MG63 (cell line): ENCODE measurements at places on chromosomes 7 and 10.

DNA sequence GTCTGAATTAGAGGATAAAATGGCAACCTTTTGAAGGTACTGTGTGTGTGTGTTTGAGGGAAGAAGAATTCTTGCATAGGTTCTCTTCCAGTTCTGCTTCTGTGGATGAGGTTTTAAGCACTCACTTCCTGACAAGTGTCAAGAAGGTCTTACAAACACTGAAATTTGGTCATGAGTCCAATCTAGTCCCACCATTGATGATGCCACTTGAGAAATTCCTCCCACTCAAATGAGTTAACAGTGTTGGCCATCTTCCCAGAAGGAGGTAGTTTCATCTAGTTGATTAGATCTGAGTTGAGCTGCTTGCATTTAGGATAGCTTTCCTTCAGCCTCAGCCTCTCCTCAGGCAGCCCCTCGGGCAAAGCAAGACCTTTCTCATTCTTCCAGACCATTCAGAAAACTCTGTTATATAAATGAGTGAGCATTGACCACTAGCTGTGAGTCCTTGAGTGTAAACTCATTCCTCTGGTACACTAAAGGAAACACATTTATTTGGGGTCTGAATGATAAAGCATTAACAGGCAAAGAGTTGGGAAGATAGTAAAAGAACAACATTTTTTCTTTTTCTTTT lies 189.5 kb downstream of the TRIL start:
- DNase-seq, result no peak

DNA sequence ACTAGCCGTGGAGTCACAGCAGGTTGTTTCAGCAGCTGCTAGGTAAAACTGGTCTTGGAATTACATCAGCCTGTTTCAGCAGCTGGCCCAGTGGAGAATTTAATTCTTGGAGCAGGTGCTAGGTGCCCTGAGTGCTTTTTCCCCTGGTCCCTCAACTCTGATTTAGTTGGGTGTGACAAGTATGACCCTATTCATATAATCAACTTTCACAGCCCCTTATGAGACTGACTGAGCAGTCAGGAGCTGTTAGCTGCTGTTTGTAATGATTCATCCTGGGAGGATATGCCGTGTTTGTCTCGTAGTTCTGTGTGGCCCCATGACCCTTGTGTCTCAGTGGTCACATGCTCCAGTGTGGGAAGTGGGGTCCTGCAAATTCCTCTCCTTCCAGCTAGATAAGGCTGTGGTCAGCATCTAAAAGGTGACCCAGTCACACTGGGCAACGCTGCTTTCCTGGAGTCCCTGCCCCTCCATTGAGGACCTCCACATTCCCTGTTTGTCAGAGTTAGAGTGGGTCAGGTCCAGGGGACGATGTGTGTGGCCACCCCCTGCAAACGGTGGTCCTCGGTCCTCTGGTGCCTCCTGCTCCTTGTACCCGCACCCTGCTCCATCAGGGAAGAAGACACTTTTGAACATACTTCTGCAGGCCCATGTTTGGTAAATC lies 28.3 kb downstream of the TBATA start:
- no peak for DNase-seq

- DNase-seq, result no peak
These were observed 39.7 kb downstream of the DLG5 start for GRCh38 chr10:77886795-77887355.

DNA sequence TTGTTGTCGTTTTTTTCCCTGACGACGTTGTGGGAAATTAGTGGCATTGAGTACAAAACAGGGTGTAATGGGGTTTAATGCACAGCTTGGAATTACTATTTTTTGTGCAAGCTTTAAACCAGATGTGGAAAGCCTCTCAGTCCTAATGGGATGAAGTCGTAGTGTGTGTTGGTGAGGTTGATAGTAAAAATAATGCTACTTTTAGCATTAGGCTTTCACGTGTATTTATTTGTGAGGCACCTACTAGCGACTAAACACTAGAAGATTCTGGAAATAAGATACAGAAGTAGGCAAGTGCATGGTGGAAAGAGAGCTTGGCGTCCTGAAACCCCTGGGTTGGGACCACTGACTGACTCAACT lies 588 bp upstream of the ORC5 start:
- DNase-seq, result no peak

GRCh38 chr7:75048435-75049379 lies 24.9 kb downstream of the RCC1L start:
- DNase-seq, result no peak

GRCh38 chr7:1260244-1260635 lies 27.6 kb downstream of the UNCX start:
- DNase-seq, result no peak

GRCh38 chr7:94261067-94261466 lies 133.6 kb upstream of the COL1A2 start:
- no peak for DNase-seq

- peak; percentile 94 for DNase-seq
These were observed 65.5 kb downstream of the CUX1 start for GRCh38 chr7:101882595-101883564.

DNA sequence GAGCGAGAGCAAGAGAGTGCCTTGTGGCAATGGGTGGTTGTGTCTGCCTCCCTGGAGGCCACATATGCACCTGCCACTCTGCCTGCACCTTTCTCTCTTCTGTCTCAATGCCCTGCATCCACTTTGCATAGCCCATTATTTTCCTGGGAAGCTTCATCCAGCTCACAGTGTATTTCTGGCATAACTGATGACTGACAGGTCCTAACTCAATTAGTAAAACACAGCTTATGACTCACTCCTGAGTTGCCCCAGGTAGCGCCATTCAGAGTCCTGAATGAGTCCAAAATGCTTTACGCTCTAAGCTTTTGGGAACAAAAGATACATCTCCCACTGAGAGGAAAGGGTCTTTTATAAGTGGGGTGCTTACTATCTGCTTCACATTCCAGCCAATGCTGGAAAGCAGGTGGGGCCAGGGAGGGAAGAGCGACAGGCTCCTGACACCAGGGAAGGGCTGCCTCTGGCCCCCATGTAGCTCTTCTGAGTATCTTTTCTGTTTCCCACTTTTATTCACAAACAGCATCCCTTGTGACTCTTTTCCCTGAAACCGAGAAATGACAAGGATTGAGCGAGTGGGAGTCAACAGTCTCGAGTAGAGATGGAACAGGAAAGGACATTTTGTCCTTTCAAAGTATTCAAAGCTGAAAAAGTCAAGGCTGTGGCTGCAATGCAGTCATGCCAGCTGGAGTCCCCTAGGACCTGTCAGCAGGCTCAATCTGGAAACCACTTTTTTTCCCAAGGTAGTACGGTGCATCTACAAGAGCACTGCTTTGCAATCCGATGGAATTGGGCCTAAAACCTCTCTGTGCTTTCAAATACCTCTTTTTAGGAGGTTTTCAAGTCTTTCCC lies 479.3 kb upstream of the PODXL start:
- DNase-seq, result no peak

GRCh38 chr10:21047096-21047495 lies 150.0 kb upstream of the NEBL start:
- no peak for DNase-seq

DNA sequence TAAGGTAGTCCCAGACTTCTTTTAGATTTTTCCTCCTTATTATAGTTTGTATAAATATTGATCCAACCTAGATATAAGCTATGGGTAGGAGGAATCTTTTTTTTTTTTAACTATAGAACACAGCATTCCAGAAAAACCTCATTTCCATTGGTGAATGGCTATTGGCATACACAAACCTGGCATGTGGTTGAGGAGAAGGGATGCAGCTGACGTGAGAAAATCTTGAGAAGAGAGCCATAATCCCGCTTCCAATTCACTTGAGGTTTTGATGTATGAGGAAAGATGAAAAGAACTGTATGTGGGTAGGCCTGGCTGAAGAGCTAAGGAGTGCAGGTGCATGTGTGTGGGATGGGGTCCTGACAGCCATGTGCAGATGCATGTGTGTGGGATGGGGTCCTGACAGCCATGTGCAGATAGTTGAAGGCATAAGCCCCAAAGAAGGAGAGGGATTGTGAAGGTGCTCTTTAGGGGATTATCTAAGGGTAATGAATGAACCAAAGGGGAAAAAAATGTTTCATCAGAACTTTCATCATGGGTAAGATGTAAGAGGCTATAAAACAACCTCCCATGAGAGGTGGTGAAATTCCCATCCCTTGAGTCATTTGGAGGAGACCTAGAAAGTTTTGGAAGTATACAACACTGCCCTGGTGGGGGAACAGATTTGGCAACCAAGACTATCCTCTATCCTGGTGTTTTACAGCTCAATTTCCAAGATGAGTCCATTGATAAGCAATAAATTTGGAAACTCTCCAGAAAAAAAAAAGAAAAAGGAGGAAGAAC lies 3.8 kb upstream of the PKD2L1 start:
- DNase-seq, result no peak
